ENCODE measurements at places on chromosomes 7 and 10.

DNA sequence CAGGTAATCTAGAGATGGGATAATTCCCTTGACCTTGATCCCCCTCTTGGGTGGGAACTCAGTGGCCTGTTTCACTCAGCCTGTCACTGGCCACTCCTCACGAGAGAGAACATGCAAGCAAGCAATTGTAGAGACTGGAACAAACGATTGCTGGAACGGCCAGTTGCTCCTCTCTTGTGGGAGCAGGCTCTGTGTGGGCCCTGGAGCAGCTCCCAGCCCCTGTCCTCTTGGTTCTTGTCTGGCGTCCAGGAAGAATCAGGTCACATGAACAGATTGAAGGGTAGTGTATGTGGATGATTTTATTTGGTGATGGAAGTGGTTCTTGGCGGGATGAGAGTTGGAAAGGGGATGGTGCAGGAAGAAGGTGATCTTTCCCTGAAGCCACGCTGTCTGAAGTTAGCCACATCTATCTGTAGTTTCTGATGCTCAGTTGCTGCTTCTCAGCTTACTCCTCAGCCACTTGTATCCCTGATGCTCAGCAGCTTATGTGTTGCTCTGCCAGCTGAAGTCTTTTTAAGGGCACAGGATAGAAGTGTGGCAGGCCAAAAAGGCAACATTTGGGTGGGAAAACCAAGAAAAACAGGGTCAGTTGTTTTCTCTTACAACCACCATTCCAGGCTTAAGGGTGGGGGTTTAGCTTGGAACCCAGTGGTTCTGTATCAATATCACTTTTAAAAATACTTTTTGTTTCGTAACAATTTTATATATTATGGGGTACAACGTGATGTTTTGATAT is 15.9 kb downstream of the RNF133 start:
- no peak for DNase-seq

DNA sequence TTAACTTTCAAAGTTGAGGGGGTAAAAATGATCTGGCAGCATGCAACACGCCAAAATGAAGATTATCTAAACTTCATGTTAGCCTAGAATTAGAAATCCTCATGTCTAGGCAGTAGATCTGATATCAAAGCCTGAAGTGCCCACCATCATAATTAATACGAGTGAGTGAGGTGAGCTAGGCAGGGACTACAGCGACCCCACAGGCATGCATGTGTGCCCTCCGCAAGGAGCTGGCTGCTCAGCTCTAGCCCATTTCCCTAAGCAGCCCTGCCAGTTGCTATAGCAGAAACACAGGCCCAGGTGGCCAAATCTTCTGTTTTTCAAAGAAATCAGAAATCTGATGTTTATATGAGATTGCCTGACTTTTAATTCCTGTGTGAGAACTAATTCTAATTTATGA is 93.1 kb upstream of the IFRD1 start:
- DNase-seq = no peak

- no peak for DNase-seq
These were observed 54.3 kb downstream of the BMS1 start for GRCh38 chr10:42836771-42837468.

- DNase-seq = no peak
These were observed 47.8 kb downstream of the SHH start for GRCh38 chr7:155764438-155764793.

DNA sequence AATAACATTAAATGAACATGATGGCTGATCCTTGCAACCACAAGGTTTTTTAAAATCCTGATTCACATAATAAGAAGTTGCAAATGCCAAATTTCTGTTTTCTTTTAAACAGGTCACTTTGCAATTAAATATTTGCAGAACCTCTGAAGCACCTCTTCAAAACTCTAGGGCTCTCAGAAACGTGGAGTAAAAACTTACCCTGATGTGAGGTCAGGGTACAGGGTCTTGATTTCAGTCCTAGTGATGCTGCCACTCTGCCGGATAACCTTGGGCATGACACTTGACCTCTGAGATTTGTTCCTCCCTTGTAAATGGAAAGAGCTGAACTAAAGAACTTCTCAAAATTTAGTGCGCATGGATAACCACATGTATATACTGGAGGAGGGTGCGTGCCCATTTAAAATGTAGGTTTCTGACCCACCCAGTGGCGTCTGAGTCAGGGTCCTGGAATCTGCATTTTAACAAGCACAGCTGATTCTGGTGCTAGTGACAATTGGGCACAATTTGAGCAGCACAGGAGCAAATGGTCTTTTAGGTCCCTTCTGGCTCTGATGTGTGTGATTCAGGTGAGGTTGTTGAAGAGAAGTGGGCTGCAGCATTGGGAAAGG is 35.5 kb upstream of the TNPO3 start:
- DNase-seq = no peak

- no peak for DNase-seq
These were observed 121.3 kb downstream of the ADCY1 start for GRCh38 chr7:45695249-45695995.

DNA sequence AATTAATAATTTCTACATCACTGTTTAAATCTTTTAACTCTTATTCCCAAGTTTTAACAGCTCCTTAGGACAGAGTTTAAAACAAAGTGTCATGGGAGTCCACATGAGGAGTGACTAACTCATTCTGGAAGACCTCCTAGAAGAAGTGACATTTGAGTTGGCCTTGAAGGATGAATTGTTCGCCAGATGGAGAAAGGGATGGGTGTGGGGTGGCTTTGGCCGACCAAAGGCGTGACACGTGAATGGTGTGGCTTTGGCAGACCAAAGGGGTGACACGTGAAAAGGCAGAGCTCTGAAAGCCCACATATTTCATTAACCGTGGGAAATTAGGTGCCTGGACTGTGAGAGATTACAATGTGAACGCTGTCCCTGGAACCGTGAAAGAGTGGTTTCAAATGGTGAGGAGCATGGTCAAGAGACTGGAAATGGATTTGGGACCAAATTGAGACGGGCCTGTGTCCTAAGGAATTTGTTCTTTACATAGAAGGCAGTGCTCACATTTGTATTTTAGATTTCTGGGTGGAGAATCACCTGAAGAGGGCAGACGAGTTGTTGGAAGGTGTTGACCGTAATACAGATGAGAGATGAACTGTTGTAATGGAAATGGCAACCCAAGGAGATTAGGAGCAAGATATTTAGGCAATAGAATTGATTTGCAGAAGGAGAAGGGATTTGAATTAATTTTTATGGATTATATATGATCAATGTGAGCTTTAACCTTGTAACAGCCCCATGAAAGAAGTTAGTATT is 228.1 kb downstream of the BICC1 start:
- DNase-seq = no peak

DNA sequence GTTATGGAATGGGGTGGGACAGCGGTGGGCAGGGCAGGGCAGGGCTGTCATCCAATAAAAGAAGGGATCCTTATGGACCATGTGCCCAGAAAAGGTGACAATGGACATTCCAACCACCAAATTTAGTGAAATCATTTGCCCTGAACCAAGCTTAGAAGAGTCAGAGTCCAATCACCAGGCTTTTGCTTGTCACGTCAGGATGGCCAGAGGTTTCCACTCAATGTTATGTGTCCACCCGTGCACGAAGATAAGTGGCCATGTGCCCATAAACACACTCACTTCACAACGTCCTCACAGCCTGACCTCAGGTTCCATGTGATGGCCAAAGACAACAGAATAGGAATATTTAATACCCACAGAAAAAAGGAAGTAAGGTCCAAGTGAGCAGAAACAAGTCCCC is 36.6 kb upstream of the PLPP4 start:
- no peak for DNase-seq

GRCh38 chr10:102245932-102246251 is 560 bp downstream of the GBF1 start:
- no peak for DNase-seq

- no peak for DNase-seq
These were observed 660 bp downstream of the GALNT17 start for GRCh38 chr7:71132377-71133231.

GRCh38 chr7:98282703-98283102 is 1.2 kb downstream of the BRI3 start:
- DNase-seq = no peak

- no peak for DNase-seq
These were observed 5.9 kb upstream of the GPER1 start for GRCh38 chr7:1081931-1082401.

DNA sequence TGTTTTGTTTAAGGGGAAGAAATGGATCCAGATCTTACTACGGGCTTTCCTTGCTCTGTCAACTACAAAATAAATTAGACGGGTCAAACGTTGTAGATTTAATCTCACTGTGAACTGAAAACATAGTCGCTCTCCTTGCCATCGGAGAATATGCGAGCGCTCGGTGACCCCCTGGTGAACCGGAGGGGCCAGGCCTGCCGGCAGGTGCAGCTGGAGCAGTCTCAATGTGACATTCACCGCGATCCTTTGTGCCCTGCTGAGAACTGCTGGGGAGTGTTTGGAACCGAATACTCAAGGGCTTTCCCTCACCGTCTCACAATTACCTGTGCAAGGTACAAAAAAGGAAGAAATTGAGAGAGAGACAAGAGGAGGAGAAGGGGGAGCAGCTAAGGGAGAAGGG is 174.1 kb upstream of the GPR26 start:
- no peak for DNase-seq

- no peak for DNase-seq
These were observed 414.8 kb downstream of the RPS24 start for GRCh38 chr10:78448470-78448869.

DNA sequence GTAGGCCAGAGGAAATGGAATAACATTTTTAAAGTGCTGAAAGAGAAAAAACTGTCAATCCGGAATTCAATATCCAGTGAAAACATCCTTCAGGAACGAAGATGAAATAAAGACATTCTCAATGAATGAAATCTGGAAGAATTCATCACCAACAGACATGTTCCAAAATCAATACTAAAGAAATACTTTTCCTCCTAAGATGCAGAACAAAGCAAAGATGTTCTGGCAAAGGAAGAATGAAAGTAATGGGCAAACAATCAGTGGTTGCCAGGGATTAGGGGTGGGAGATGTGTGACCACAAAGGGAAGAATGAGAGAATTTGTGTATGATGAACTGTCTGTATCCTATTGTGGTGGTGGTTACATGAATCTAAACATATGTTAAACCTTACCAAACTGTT is 52.8 kb upstream of the EEPD1 start:
- DNase-seq = no peak

- no peak for DNase-seq
These were observed 706.4 kb downstream of the SORCS3 start for GRCh38 chr10:105347487-105347886.

- no peak for DNase-seq
These were observed 322.0 kb downstream of the AGMO start for GRCh38 chr7:15239801-15240200.

DNA sequence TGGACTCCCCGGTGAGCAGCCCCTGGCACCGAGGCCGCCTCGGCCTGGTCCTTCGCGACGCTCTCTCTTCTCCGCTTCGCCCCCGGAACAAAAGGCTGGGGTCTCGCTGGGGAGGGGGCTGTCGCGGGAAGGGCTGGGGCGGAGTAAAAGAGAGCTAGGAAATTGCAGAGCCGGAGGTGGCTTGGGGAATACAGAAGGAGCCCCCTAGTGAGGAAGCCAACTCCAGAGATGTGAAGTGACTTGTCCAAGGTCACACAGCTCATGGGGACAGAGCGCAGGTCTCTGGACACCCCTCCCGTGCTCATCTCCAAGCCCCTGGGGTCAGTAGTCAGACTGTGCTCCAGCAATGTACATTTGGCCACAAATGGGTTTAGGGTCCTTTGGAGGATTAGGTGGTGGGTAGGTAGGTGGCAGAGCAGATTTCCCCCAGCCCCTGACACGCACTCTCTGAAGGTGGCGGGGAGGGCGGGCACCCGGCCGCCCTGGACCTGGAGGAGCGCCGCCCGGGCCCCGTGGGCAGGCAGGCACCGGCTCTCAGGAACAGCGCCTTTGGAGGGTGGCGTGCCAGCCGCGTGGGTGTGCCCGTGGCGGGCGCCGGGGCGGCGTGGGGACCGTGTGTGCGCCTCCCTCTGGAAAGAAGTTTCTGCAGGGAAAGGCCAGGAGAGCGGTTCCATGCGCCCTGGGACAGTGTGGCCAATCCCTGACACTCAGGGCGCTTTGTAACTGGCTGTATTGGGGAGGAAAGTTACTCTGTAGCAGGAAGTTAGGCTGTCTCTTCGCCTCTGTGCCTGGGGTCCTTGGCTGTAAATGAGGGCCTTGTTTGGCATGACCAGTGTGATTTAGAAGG is 910 bp downstream of the WIPF3 start:
- DNase-seq = no peak

DNA sequence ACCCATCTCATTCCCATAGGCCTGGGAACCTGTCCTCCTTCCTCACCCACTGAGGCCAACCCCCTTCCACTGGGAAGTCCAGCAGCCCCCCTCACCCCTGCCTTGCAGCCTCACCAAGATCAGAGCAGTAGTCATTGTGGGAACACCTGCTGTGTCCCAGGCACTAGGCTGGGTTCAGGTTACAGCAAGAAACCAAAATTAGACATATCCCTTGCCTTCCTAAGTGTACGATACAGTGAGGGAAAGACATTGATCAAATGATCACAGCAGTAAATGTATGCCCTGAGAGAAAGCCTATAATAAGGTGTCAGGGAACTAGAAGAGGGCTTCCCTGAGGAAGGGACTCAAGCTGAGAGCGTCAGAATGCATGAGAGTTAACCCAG is 17.0 kb upstream of the C10orf105 start:
- DNase-seq = no peak

DNA sequence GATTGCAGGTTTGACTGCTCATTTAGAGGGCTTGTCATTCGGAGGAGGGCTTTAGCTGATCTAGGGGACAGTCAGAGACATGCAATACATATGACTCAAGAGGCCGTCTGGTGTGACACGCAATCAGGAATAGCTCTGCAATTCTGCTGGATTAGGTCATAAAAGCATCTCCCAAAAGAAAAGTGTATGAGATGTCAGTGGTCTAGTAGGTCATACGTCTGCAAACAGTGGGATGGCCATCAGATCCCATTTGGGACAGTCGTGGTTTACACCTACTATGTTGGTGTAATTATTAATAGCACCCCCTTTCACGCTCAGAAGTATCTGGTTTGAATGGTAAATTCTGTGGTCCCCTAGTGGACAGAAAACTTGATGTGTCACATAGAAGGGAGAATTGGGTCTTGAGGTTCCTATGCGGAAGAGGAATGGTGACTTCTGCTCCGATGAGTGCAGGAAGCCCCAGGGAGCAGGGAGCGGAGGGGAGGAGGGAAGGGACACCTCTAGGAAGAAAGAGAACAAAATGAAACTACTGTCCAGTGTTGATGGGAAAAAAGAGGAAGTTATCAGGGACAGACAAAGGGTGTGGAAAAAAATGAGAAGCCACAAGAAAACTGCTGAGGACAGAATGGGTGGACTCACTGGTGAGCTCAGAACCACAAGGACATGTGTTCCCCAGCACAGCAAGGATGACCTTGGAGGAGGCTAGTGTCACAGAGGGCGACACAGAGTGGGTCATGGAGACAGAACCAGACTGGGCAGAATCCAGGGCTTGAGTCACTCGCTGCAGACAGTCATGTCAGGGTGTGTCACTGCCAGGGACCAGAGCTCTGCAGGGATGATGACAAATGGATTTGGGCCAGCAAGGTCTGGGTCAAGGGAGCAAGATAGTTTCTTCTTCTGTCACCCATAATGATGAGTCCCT is 59.9 kb downstream of the MAP3K8 start:
- DNase-seq = no peak

DNA sequence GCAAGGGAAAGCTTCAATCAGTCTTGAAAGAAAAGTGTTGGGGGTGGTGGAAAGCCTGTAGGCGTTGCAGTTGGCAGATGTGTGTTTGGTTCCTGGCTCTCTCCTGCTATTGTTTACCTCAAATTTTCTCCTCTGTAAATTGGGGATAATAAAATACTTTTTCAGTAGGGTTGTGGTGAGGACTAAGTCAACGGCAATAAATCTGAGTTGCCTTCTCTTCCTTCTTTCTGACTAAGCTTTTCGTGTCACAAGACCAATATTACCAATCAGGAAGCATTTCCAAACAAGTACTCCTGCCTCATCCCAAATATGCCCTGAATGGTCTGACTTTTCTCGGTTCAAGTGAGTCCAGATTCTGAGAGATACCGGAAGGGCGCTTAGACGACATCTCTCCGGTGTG is 54.0 kb downstream of the CREB5 start:
- DNase-seq = no peak

Measured in NCI-H1694 (cell line).